ENCODE measurements at places on chromosomes 7 and 10.
A peak's percentile ranks its signal among the peaks of the same experiment; 100 is the strongest.

GRCh38 chr7:140509789-140510188, 30.5 kb upstream of the MKRN1 start:
- no peak overlapping the region for H3K4me3 ChIP-seq
- H3K36me3 ChIP-seq: no peaks in the 10 kb centered on the region
- no peak for DNase-seq
- H3K27me3 ChIP-seq: no peaks in the 10 kb centered on the region
- no peak overlapping the region for H3K27ac ChIP-seq
- H3K4me1 ChIP-seq: no peaks in the 10 kb centered on the region

DNA sequence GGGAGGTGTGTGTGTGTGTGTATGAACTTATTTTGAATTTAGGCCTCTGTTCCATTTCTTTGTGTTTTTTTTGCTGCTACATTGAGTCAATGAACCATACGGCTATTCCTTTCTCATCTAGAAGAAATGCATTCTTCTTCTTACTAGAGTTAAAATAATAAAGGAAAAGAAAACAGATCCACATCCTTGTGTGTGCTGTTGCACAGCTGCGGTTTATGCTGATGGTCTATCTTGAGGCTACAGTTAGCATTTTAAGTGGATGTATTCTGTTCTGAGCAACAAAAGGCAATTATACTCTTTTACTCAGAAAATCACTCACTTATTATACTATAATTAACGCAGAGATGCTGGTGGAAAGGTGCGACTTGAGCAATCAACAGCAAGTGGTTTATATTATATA, 615.0 kb upstream of the MBL2 start:
- H3K4me1 ChIP-seq: no peaks in the 10 kb centered on the region
- no peak overlapping the region for H3K27ac ChIP-seq
- no peaks in the 10 kb centered on the region for H3K27me3 ChIP-seq
- no peak for DNase-seq

DNA sequence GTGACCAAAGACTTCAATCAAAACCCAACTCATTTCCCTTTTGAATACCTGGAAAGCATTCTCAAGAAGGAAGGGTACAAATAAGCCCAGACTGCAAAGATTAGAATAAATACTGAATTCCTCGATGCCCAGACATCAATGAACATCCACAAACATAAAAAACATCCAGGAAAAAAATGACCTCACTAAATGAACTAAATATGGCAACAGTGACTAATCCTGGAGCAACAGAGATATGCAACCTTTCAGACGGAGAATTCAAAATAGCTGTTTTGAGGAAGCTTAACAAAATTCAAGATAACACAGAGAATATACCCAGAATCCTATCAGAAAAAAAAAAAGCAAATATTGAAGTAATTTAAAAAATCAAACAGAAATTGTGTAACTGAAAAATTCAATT, 43.2 kb downstream of the PCLO start:
- H3K4me3 ChIP-seq: no peak overlapping the region
- no peaks in the 10 kb centered on the region for H3K36me3 ChIP-seq
- H3K27me3 ChIP-seq: no peaks in the 10 kb centered on the region
- no peaks in the 10 kb centered on the region for H3K4me1 ChIP-seq
- no peak for DNase-seq

DNA sequence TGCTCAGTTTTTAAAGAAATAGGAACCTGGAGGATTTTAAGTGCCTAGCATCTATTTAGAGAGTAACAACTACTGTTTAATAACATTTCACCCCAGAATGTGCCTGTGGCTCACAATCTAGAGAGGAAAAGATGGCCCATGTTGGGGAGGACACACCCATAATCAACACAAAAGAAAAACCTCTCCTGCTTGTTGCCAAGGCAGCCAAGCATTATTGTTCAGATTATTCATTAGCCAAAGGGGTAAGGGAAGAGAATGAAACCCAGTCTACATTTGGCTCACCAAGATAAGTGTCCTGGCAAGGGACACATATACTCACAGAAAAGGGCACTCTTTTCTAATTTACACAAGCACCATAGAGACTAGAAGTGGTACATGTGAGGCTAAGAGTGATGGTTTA, 17.7 kb upstream of the IFIT1B start:
- no peak overlapping the region for H3K4me3 ChIP-seq
- H3K27me3 ChIP-seq: peaks cover 13% of the 10 kb centered on the region
- H3K36me3 ChIP-seq: no peaks in the 10 kb centered on the region

DNA sequence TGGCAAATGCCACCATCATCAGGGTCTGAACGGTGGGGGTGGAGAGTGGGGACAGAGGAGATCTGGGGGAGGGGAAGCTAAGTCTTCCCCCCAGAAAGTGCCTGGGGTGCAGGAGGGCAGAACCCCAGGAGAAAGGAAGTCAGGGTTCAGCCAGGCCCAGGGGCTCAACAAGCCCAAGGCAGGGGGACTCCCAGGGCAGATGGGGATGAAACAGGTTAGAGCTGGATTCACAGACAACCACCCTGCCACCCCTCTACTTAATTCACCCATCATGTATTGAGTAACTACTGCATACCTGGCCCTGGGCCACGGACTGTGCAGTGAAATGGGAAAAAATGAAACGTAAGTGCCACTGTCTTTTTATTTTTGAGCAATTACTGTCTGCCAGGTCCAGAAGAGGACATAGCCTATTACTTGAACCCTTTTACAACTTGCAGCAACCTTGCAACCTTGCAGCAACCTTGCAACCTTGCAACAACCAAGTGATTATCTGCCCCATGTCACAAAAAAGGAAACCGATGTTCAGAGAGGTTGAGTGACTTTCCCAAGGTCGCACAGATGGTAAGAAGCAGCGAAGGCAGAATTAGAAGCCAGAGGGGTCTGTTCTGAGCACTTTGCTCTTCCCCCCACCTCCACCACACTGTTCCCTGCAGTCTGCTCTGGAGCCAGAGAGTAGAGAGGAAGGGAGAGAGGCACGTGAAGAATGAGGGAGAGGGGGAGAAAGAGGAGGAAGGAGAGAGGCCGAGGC, 4.8 kb downstream of the ELN start:
- no peak overlapping the region for H3K27ac ChIP-seq
- no peaks in the 10 kb centered on the region for H3K36me3 ChIP-seq
- H3K4me3 ChIP-seq: no peak overlapping the region
- DNase-seq: no peak

GRCh38 chr7:36154255-36155212, 1.5 kb downstream of the EEPD1 start:
- no peaks in the 10 kb centered on the region for H3K27me3 ChIP-seq
- DNase-seq: no peak
- H3K27ac ChIP-seq: no peak overlapping the region
- peaks cover 24% of the 10 kb centered on the region for H3K4me1 ChIP-seq
- no peaks in the 10 kb centered on the region for H3K36me3 ChIP-seq
- H3K4me3 ChIP-seq: peak overlapping the region; percentile 74

DNA sequence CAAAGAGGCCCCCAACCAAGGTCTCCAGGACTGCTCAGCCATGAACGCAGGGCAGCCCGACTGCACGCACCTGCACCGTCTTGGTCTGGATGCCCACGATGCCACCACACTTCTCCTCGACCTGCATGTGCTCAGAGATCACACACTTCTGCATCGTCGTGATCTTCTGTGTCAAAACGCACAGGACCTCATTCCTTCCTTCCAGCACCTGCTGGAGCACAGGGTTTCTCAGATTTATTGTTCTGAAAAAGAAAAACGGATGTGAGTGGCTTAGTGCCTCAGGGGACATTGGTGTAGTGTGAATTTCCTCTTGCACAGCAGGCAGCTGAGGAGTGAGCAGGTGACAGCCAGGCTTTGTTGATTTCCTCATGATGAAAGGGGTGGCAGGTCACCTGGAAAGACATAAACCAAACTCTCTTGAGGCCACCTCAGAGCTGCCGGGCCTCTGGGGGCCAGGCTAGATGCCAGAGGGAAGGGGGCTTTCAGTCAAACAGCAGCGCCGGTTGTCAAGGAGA, 38.2 kb downstream of the GSDME start:
- H3K27me3 ChIP-seq: peaks cover 4% of the 10 kb centered on the region
- H3K4me1 ChIP-seq: peaks cover 23% of the 10 kb centered on the region
- H3K4me3 ChIP-seq: no peak overlapping the region
- H3K36me3 ChIP-seq: no peaks in the 10 kb centered on the region
- peak overlapping the region; percentile 54 for H3K27ac ChIP-seq

DNA sequence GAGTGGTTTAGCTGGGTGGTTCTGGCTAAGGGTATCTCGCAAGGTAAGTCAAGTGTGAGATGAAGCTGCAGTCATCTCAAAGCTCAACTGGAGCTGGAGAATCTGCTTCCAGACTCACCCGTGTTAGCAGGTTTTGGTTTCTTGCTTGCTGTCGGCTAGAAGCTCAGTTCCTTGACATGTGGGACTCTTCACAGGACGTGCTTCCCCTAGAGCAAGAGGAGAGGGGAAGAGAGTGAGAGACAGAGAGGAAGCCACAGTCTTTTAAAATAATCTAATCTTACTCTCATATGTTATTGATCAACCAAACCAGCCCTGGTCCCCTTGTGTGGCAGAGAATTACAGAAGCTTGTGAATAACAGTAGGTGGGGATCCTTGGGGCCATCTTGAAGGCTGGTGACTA, 199.5 kb downstream of the REEP3 start:
- peak overlapping the region; percentile 16 for H3K27ac ChIP-seq
- peaks cover 11% of the 10 kb centered on the region for H3K27me3 ChIP-seq
- peak; percentile 23 for DNase-seq
- H3K4me1 ChIP-seq: peaks cover 25% of the 10 kb centered on the region

DNA sequence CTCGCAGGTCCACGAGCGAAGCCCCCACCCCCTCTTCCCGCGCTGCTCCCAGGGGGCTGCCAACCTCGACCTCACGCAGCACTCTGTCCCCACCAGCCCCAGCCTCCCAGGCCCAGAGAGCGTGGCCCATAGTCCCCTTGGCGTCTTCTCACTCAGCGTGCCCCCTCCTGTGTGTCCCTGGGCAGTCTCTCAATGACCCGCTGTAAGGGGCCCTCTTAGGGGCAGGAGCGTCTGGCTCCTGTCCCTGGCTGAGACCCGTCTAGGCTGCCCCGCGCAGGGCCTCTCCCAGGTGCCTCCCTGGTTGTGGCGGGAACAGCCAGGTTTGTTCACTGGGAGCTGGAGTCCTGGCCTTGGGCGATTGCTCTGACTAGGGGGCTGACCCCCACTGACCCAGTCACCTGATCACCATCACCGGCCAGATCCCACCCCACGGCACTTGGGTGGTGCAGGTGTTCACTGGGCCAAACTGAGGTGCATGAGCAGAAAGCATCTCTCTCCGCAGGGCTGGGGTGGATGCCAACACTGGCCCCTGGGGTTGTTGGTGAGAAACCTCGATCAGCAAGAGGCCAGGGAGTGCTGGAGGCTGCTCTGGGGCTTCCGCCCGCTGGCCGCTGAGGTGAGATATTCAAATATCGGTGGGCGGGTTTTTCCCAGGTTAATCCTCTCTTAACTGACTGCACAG, 12.6 kb upstream of the WDFY4 start:
- H3K4me1 ChIP-seq: no peaks in the 10 kb centered on the region
- DNase-seq: no peak
- no peaks in the 10 kb centered on the region for H3K27me3 ChIP-seq
- no peak overlapping the region for H3K27ac ChIP-seq
- no peaks in the 10 kb centered on the region for H3K36me3 ChIP-seq

DNA sequence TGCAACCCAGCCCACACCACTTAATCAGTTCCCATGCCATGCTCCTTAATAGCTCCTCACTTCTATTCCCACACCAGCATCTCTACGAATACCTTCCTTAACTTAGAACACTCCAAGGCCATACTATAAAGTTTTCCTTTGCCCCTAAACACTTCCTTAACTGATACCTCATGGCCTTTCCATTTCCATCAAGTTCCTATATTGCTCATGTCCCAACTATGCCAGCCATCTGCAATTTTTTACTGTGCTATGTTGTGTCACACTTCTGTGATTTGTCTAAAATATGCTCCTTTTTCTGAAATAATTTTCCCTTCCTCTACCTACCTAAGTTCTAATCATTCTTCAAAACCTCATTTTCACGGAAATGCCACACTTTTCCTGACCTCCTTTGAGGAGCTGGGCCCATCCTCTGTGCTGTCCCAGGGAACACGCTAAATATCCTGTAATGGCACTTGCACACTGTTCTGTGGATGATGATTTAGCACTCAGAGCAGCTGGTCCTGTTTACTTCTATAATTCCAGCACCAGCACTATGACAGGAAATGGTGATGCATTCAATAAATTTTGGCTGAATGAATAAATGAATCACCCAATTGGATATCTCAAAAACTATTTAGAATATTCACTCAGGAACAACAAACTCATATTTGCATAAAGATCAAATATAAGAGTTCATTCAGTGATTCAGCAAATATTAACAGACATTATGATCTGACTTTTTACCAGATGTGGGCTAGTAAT, 266.5 kb upstream of the HGF start:
- H3K27ac ChIP-seq: no peak overlapping the region
- no peak overlapping the region for H3K4me3 ChIP-seq
- H3K4me1 ChIP-seq: no peaks in the 10 kb centered on the region
- no peak for DNase-seq
- no peaks in the 10 kb centered on the region for H3K27me3 ChIP-seq

DNA sequence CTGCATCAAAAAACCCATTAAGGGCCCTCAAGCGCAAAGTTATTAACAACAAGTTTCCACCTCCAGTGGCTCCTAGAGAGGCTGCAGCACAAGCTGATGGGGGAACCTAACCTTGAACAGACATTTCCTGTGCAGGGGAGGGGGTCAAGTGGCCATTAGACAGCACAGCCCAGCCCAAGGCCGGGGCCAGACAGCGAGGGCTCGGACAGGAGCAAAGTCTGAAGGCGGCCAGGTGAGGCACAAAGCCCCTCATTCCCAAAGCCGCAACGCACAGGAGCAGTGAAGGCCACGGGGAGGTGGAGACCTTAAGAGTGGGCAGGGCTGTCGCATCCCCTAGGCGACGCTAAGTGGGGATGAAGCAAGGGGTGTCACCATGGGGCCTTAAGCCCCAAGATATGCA, 73.2 kb upstream of the ZNF746 start:
- H3K36me3 ChIP-seq: peaks cover 68% of the 10 kb centered on the region
- no peaks in the 10 kb centered on the region for H3K27me3 ChIP-seq
- no peak overlapping the region for H3K4me3 ChIP-seq
- DNase-seq: no peak

- no peak overlapping the region for H3K4me3 ChIP-seq
- no peaks in the 10 kb centered on the region for H3K27me3 ChIP-seq
- H3K36me3 ChIP-seq: no peaks in the 10 kb centered on the region
- no peak for DNase-seq
- no peaks in the 10 kb centered on the region for H3K4me1 ChIP-seq
- no peak overlapping the region for H3K27ac ChIP-seq
Observed at GRCh38 chr7:148382596-148382995, 208.0 kb upstream of the C7orf33 start.

DNA sequence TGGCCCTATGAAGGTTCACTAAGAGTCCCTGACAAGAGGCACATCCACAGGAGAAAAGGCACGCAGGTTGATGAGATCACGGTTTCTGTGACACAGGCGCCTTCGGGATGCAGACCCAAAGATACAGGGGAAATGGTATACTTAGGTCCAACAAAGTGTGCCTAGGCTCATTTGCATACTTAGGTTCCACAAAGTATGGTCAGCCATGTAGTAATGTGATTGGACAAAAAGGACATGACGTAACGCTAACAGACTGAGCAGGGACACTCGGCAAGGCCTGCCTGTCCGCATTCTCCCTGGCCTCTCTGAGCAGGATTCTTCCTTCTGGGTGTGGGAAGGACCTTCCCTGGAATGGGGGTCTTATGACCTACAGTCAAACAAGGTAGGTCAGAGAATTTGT, 190.6 kb downstream of the CELF2 start:
- peaks cover 90% of the 10 kb centered on the region for H3K36me3 ChIP-seq
- peak overlapping the region; percentile 53 for H3K4me3 ChIP-seq
- H3K27me3 ChIP-seq: no peaks in the 10 kb centered on the region
- peaks cover 90% of the 10 kb centered on the region for H3K4me1 ChIP-seq

- no peak overlapping the region for H3K4me3 ChIP-seq
- peaks cover 3% of the 10 kb centered on the region for H3K4me1 ChIP-seq
- DNase-seq: no peak
- no peak overlapping the region for H3K27ac ChIP-seq
Observed at GRCh38 chr10:96758423-96758822, 38.1 kb upstream of the PIK3AP1 start.
